T-cell (primary cell): ENCODE measurements at places on chromosomes 3 and 15.

- no peaks in the 10 kb centered on the region for H3K4me1 ChIP-seq
- peaks cover 1% of the 10 kb centered on the region for H3K27me3 ChIP-seq
- no peak overlapping the region for H3K27ac ChIP-seq
- H3K36me3 ChIP-seq, result no peaks in the 10 kb centered on the region
Observed at GRCh38 chr3:100615684-100616083, 6.3 kb downstream of the ADGRG7 start.

DNA sequence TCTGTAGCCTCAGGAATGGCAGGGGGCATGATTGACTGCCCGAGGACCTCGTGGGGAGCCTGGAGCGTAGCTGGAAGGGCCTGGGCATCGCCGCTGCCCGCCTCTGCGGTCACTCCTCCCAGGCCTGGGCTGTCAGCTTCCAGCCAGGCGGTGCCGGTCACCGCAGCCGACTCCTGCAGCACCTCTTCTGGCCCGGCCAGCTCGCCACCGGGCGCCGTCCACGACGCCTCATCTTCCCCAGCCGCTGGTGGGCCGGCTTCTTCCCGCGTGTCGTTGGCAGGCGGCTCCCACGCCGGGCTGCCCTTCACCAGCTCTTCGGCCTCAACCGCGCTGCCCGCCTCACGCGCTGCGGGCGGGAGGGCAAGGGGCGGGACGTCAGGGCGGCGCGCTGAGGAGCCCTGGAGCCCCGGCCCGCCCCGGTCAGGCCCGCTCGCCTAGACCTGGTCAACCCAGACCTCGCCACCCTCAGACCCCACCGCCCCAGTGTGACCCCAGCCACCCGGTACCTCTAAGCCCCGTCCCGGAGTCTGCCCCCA, 1.0 kb downstream of the CSPG5 start:
- no peak overlapping the region for H3K27ac ChIP-seq
- peak overlapping the region; percentile 27 for H3K4me3 ChIP-seq
- no peak for DNase-seq
- H3K36me3 ChIP-seq, result no peaks in the 10 kb centered on the region
- H3K4me1 ChIP-seq, result no peaks in the 10 kb centered on the region

DNA sequence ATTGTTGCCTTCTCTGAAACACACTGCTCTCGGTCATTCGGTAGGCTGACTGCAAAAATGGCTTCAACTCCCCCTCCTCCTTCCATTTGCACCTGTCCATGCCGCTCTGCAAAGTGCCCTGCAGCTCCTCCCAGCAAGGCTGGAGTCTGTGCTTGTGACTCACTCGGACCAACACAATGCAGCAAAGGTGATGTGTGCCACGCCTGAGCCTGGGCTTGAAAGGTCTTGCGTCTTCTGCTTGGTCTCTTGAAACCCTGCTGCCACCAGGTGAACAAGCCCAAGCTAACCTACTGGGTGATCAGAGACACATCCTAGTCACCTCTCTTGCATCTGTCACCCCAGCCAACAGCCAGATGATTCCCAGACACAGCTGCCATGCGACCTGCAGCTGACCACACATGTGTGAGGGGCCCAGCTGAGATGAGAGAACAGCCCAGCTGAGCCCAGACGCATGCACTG, 71.1 kb downstream of the MGLL start:
- H3K36me3 ChIP-seq, result no peaks in the 10 kb centered on the region
- no peak overlapping the region for H3K27ac ChIP-seq
- H3K4me3 ChIP-seq, result no peak overlapping the region
- peaks cover 33% of the 10 kb centered on the region for H3K27me3 ChIP-seq
- DNase-seq, result no peak

DNA sequence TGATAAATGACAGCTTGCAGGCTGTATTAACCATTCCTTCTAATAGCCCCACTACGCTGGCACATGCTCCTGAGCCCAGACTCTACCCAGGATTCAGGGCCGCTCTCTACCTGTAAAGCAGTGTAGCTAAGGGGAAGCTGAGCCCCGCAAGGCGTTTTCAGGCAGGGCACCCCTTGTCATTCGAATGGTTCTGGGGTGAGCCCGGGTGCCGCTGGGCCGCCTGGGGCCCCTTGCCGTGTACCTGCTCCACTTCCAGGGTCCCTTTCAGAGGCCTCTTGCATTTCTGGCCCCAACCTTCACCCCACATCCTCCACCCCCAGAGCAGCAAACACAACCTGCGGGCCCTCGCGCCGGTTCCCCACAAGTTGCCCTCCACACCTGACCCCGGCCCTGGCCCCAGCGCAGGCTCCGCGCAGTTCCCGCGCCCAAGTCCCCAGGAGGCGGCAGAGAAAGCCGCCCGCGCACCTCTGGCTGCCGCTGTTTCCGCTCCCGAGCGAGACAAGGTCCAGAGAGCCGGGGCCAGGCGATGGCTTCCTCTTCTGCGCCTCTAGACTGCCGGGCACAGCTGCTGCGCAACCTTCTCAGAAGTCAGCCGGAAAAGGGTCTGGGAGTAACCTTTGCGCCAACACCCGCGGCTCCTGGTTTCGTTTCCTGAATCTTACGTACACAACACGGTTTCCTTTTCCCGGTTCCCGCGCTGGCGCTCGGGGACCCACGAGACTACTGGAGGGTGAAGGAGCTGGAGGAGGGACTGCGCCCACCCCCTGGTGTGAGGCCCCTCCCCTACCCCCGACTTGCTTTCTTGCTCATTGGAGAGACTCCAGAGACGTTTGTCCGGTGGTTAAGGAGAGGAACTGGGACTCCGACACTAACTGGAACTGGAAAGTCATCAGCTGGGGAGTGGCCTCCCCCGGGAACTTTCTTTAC, at the start of gene PLSCR1:
Gene PLSCR1, minus strand, starts transcription at position 606 of the 927 bp plus-strand sequence. CDS start 8,055 bp downstream, outside the sequence.
- H3K27ac ChIP-seq, result peak within 1 kb of the TSS; percentile 22
- peak within 1 kb of the TSS; percentile 75 for H3K4me3 ChIP-seq
- DNase-seq, result peak; percentile 48
- no peaks in the 10 kb centered on the region for H3K27me3 ChIP-seq
- peaks cover 13% of the 10 kb centered on the region for H3K4me1 ChIP-seq

GRCh38 chr3:127419182-127419581, 131.3 kb upstream of the PRR20G start:
- H3K4me1 ChIP-seq, result no peaks in the 10 kb centered on the region
- no peak overlapping the region for H3K4me3 ChIP-seq
- no peak for DNase-seq
- no peak overlapping the region for H3K27ac ChIP-seq
- no peaks in the 10 kb centered on the region for H3K36me3 ChIP-seq
- H3K27me3 ChIP-seq, result peaks cover 52% of the 10 kb centered on the region

GRCh38 chr15:44029940-44030568, 165.0 kb downstream of the FRMD5 start:
- no peaks in the 10 kb centered on the region for H3K36me3 ChIP-seq
- no peak overlapping the region for H3K4me3 ChIP-seq
- H3K27ac ChIP-seq, result no peak overlapping the region

DNA sequence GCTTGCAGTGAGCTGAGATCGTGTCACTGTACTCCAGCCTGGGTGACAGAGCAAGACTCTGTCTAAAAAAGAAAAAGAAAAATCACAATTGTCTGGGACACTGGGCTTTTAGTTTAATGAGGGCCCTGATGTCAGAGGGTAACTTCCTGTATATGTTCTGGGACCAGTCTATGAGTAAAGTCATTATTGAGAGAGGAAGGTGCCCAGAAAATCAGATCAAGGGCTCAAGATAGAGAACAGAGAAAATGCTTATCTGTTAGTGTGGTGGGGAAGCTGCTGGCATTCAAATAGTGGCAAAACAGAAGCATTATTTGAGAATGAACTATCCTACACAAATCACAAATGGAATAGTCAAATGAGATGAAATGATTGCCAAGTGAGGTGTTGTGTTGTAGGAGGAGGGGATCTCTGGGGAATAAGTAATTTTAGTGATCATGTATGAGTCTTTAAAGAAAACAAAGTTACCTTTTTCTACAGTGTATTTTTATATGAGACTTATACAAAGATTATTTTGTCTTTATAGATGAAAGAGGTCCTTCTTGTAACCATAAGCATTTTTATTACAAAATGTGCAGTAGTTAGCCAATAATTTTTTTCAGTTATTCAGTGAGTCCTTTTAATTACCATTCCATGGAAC, 13.4 kb downstream of the ARIH2 start:
- H3K27ac ChIP-seq, result no peak overlapping the region
- no peak for DNase-seq
- H3K4me3 ChIP-seq, result no peak overlapping the region
- peaks cover 58% of the 10 kb centered on the region for H3K36me3 ChIP-seq

GRCh38 chr3:17972959-17973906, 230.8 kb upstream of the TBC1D5 start:
- no peaks in the 10 kb centered on the region for H3K36me3 ChIP-seq
- no peak overlapping the region for H3K4me3 ChIP-seq
- no peak for DNase-seq

GRCh38 chr15:92164327-92165000, 229.2 kb upstream of the ST8SIA2 start:
- H3K27ac ChIP-seq, result no peak overlapping the region
- no peaks in the 10 kb centered on the region for H3K27me3 ChIP-seq
- no peak overlapping the region for H3K4me3 ChIP-seq
- H3K36me3 ChIP-seq, result peaks cover 12% of the 10 kb centered on the region
- no peak for DNase-seq

- H3K4me3 ChIP-seq, result no peak overlapping the region
- no peaks in the 10 kb centered on the region for H3K4me1 ChIP-seq
- DNase-seq, result no peak
- H3K27ac ChIP-seq, result no peak overlapping the region
Observed at GRCh38 chr15:35560870-35561269, 14.9 kb upstream of the DPH6 start.

DNA sequence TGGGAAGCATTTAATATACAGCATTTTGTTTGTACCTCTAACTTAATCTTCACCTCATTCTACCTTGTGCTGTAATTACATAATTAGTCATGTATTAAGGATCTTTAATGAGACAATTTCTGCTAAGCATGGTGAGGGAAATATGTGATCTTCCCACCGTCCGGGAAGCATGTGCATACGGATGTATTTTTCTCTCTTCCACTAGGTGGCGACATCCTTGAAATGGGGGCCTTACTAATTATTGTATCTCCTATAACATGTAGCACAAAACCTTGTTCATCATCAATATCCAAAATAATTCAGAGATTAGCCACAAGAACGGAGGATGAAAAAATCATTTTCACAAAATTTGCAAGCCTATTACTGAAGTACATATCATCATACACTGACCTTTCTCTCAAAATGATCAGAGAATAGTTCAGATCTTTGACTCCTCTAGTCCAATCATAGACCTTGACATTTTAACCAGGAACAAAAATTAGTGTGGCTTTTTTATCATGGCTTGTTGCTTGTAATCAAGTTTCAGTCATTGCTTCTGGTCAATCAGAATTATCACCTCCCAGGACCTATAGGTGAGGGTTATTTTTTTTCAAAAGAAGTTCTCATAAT, 148.9 kb upstream of the GBE1 start:
- no peaks in the 10 kb centered on the region for H3K27me3 ChIP-seq
- no peak overlapping the region for H3K4me3 ChIP-seq
- DNase-seq, result no peak
- H3K36me3 ChIP-seq, result no peaks in the 10 kb centered on the region
- H3K4me1 ChIP-seq, result no peaks in the 10 kb centered on the region

DNA sequence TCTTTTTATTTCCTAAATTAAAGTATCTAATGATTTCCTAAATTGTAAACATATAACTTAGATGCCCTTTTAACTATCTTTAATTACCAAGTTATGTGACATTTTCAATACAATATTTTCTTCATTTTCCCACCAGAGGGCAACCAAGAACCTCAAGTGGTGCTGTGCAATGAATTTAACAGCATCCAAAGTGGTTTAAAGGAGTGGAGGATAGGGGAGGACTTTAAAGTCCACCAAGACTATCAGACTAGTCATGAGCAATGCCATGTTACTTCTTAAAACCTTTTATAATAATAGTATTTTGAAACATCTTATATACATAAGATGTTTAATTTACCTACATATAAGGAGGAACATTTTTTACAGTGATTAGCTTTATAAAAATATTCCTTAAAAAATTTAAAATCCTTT, 74.4 kb downstream of the DLG1 start:
- no peaks in the 10 kb centered on the region for H3K27me3 ChIP-seq
- H3K4me3 ChIP-seq, result no peak overlapping the region
- H3K4me1 ChIP-seq, result no peaks in the 10 kb centered on the region
- no peak for DNase-seq
- H3K36me3 ChIP-seq, result no peaks in the 10 kb centered on the region

DNA sequence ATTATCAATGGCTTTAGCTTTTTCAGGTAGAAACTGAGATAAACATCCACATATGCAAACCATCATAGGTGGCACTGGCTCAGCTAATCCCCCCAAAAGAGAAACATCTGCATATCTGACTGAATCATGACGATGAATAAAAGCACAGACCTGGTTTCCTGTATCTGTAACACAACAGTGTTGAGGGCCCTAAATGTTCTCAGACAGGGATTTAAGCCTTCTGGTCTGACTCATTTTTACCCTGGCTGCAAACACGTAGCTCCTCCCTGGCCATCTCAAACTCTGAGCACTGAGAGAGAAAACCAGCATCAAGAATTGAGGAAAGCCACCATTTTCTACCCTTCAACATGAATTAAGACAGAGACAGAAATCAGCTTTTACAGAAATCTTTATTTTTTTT, 35.2 kb downstream of the GLB1 start:
- H3K27ac ChIP-seq, result peak overlapping the region; percentile 79
- peaks cover 69% of the 10 kb centered on the region for H3K4me1 ChIP-seq
- no peaks in the 10 kb centered on the region for H3K27me3 ChIP-seq
- H3K4me3 ChIP-seq, result no peak overlapping the region
- H3K36me3 ChIP-seq, result peaks cover 2% of the 10 kb centered on the region
